HT1080 (cell line): ENCODE measurements at places on chromosomes 4 and X.

DNA sequence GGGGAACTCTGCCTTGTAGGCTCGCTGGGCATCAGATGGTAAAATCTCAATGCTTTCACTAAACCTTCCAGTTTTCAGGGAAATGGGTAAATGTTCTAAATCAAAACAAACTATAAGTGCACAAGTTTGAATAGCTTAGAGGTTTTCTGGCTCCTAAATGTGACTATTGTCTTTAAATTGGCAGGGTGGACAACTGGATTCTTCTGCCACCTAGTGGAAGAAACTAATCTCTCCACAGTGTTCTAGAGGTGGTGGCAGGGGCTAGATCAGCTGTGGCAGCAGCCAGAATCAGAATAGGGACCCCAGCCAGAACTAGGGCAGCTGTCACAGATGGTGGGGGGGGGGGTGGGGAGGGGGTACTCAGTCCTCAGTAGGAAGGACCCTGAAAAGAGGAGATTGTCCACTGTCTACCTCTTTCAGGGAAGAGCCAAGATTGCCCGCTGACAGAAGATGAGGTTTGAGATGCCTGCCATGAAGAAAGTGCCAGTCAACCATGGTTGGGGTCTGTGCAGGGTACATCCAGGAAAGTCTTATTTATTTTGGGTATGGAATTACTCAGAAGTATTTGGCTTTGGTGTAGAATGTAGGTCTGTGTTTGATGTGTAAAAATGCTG is 201.4 kb downstream of the CCNG2 start:
- peak; percentile 25 for DNase-seq

DNA sequence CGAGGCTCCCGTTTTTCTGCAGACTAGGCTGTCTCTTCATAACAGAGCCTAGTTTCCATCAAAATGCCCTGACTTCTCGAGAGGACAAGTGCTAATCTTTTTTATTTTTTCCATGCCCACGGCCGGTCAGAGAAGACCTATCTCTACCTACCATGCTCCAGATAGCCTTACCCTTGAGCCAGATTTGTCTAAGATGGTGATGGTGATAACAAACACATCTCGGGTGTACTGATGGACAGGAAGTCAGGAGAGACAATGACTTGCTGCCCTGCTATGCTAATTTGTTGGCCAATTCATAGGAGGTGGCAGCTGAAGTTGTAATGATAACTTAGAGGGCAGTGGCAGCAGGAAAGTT is 42.2 kb upstream of the NKRF start:
- DNase-seq, result no peak

GRCh38 chr4:2834001-2834921 is 9.4 kb upstream of the ADD1 start:
- no peak for DNase-seq

DNA sequence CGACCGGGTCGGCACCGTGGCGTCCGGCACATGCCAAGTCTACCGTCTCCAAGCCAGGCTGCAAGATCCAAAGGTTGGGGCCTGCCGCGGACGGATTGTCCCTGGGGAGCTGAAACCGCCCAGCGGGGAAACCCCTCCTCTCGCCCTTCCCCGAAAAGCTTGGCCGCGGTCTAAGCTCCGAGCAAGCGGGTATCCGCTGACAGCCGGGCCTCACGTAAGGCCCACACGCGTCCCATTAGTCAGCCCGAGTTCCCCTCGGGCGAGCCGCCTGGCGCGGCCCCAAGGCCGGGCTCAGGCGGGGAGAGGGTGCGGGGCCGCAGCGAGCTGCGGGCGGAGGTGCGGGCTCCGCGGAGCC is 6.8 kb upstream of the BCOR start:
- DNase-seq, result no peak

DNA sequence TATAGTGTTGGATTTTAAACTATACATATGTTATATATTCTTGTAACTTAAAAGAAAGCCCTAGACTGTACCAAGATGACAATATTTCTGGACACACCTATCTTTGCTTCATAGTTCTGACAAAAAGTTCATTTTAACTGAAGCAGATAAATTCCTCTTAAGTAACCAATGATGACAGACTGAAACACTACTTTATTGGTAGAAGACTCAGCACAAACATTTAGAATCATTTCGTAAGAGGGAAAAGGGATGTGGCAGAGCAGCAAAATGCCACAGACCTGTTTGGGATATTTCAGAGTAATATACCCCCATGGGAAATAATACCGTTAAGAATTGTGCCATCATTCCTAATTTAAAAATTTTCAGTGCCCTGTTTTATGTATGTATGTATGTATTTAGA is 56.2 kb downstream of the APOO start:
- no peak for DNase-seq

DNA sequence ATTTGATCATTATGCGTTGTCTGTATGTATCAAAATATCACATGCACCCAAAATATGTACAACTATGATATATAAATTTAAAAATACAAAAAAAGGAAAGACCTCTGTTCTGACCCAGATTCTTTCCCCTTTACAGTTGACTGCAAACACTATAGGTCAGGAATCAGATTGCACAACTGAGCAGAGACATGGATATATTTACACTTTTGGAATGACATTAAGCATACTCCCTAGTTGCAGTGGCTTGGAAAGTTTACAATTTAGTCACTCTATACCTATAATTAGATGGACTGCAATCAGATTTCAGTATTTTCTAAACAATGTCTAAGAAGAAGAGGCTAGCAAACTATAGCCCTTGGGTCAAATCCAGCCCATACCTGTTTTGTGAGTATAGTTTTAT is 98.5 kb upstream of the INPP4B start:
- DNase-seq, result no peak

- no peak for DNase-seq
These were observed 101.1 kb downstream of the ENOX2 start for GRCh38 chrX:130801901-130802300.

DNA sequence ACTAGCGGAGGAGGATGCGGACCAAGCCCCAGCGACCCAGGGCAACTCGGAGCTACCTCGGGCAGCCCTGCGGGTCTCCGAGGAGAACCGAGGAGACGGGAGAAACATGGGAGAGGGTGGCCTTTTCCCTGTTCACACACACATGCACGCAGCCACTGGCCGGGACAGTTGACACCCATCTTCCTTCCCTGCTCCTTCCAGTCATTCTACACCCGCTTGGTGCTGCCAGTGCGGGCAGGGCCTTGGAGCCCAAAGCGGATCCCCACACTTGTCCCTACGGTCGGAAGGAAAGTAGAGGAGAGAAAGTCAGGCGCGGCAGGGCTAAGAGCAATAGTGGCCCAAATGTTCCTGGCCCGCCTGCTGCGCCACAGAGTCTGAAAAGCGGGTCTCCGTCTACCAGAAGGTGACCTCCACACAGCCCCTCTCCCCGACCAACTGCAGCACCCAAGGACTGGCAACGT is 1.1 kb upstream of the PPP3CA start:
- no peak for DNase-seq

GRCh38 chr4:152039691-152040090 is 278.9 kb upstream of the GATB start:
- DNase-seq, result no peak

GRCh38 chr4:172648471-172648870 is 520.1 kb upstream of the GALNT7 start:
- DNase-seq, result peak; percentile 34

GRCh38 chrX:31228415-31228832 is 156.6 kb upstream of the FTHL17 start:
- DNase-seq, result no peak

DNA sequence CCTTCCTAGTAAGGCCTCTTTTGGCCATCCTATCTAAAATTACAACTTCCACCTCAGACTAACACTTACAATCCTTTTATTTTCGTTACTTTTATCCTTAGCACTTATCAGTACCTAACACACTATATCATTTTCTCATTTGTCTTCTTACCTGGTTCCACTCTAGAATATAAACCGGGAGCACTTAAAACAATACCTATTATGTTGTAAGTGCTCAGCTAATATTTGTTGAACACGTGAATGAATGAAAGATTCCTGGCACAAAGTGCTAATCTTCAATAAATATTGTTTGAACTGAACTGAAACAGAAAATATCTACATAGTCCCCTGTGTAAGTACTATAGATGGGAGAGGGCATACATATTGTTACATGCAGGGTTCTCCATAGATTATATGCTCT is 14.4 kb downstream of the MGARP start:
- DNase-seq, result no peak

DNA sequence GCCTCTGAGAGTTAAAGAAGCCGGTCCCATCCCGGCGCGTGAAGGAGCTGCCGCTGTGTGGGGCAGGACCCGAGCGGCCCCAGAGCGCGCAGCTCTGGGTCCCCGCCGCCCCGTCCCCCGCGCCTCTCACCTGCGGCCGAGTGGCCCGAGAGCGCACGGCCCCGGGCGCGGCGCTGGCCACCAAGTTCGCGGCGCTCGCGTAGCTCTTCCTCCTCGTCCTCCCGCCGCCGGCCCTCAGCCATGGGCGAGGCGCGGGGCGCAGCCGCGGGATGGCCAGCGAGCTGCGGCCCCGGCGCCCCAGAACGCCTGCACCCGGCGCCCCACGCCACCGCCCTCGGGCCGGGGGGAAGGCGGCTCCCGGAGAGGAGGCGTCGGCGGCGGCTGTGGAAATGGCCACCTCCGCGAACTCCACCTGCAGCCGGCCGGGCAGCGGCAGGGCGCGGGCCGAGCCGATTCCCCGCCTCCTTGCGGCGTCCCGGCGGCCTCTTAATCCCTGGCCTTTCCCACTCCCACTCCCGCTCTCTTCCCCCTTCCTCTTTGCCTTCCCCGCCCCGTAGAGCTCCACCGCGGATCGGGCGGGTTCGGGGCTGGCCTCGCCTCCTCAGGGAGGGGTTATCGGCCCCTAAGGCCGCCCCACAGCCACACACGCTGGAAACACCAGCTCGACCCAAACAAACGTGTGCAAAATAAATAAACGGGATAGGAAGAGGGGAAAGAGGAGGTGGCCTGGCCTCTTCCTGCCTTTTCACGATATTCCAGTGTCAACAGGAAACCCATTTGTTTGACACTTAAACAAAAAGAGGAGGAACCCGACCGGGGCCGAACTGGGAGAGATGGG is at the start of gene SH3D19:
SH3D19 (minus strand) TSS at position 495 of the 838 bp plus-strand sequence; CDS start at position 242, 253 bp downstream.
- peak; percentile 90 for DNase-seq

- DNase-seq, result no peak
These were observed 76.0 kb upstream of the SRD5A3 start for GRCh38 chr4:55269995-55270394.

DNA sequence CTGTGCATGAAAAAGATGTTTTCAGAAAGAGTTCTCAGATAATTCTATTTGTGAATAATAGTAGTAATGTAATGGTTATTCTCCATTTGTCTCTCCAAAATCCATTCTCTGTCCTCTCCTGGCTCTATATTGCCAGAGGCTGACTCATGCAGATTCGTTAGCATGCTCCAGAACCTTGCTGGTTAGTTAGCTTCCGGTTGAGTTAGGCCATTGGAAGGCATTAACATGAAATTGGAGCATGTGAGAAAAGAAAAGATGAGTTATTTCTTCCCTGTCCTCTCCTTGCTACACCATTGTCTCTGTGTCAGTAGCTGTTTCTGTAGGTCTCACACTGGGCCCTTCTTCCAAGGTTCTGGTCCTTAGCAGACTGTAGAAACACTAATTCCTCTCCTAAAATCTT is 23.5 kb upstream of the PRDM8 start:
- peak; percentile 78 for DNase-seq

DNA sequence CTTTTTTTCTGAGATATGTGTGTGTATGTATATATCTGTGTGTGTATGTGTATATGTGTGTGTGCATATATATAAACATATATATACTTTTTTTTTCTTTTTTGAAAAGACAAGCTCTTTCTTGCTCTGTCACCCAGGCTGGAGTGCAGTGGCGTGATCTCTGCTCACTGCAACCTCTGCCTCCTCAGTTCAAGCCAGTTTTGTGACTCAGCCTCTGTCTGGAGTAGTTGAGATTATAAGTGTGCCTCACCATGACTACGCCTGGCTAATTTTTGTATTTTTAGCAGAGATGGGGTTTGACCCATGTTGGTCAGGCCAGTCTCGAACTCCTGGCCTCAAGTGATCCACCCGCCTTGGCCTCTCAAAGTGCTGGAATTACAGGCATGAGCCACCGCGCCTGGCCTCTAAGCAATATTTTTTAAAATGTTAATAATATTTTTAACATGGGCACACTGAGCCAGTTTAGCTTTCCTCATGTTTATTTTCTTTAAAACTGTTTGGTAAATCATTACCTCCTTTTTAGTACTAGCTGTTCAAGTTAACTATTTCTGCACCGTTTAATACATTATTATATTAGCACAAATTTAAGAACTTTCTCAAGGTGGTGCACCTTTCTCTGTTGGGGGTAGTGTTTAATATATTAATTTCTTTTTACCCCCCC is 33.3 kb downstream of the BBS12 start:
- DNase-seq, result peak; percentile 68

GRCh38 chr4:40190465-40190864 is 6.4 kb upstream of the RHOH start:
- no peak for DNase-seq

GRCh38 chr4:125121581-125121980 is 193.2 kb upstream of the FAT4 start:
- no peak for DNase-seq

GRCh38 chr4:175714686-175715085 is 97.4 kb downstream of the GPM6A start:
- no peak for DNase-seq

- DNase-seq, result no peak
These were observed 115.1 kb upstream of the MXRA5 start for GRCh38 chrX:3461397-3462165.

GRCh38 chrX:153573984-153574383 is 25.0 kb downstream of the CCNQ start:
- no peak for DNase-seq

DNA sequence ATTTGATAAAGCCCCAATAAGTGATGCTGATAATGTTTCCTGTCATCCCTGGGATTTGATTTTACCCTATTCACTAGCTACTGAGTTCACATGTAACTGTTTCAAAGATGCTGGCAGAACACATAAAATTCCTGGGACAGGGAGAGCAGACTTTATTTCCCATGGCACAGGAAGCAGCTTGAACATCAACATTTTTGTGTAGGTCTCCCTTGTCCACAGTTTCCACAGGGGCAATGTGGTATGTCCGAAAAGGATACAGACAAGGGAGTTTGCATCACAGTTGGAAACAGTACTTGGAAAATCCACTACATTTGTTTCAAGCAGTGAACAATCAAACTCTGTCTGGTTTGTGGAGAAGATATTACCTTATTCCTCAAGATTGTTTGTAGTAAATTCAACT is 129.2 kb upstream of the KLHL4 start:
- DNase-seq, result no peak

GRCh38 chrX:47529548-47529947 is 31.5 kb upstream of the ARAF start:
- no peak for DNase-seq
